NCI-H524 (cell line): ENCODE measurements at places on chromosomes 2 and 18.

GRCh38 chr2:143422681-143423080, 293.5 kb downstream of the ARHGAP15 start:
- DNase-seq, result no peak

- DNase-seq, result no peak
Observed at GRCh38 chr2:189698020-189698887, 23.8 kb downstream of the ANKAR start.

- DNase-seq, result no peak
Observed at GRCh38 chr18:55353391-55353790, 234.6 kb downstream of the TCF4 start.

DNA sequence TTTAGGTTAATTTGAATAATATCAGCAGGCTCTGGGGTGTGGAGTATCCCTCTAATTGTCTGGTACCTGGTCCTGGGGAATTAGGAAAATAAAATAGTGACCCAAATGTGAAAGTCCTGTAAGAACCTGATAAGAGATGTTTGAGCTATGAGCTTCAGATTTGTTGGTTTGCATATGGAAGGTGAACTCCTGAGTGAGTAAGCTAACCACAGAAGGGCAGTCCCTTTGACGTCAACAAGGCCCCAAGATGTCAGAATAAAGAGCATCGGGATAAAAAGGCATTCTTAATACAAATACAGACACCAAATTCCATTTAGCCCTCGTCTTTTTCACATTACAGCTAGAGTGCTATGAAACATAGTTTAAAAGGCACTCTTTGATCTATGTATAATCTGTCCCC, 1366.3 kb upstream of the TMEFF2 start:
- no peak for DNase-seq

DNA sequence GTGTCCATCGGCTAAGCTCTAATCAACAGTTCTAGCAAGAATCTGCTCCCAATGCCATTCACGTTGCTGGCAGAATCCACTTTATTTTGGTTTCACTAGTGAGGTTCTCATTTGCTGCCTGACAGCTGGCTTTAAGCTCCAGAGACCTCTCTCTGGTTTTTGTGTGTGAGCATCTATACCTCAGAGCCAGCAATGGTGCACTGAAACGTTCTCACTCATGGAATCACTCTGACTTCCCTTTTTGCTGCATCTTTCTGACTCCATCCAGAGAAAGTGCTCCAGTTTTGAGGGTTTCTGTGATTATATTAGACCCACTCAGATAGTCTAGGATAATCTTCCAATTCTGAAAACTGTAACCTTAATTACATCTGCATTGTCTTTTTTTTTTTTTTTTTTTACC, 596.6 kb downstream of the RNF144A start:
- DNase-seq, result no peak

DNA sequence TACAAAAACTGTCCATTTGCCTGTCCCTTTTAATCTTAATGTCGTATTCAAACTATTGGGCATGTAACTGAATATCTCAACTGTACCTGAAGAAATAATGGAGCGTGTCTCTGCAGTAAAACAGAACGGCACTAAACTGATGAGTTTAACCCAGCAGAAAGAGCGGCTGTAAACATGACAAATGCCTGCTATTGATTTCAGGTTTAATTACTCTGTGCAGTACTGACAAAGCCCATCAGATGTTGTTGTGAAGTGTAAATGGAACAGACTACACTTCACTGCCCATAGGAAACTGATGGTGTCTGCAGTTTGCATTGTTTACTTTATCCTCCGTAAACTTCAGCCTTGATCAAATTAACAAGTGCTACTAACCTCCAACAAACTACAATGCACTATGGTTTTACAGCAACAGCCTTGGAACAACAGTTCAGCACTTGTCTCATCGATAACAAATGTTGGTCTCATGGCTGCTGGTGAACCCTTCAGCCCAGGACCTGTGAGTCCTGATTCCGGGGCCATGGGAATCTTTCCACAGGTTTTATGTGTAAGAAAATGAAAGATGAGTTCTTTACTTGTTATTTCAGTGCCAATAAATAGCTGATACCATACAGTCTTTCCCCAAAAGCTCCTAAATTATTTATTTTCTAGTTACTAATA, 316.5 kb downstream of the CCDC178 start:
- no peak for DNase-seq

- DNase-seq, result no peak
Observed at GRCh38 chr18:1020731-1021344, 116.2 kb downstream of the ADCYAP1 start.

DNA sequence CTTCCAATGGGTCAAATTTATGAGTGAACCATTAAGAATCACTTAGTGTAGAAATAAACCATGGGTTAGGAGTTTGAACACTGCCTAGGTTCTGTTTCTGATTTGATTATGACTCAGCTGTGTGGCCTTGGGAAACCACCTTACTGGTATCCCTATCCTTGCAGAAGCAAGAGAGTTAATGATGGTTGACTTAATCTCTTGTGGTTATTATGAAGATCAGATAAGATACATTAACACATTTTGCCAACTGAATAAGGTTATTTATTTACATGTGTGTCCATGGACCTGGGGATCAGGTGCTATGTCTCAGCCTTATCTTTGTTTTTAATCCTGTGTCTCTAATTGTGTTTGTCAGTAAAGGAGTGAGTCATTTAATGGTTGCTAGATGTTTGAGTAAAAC, 5.4 kb upstream of the KCNJ13 start:
- no peak for DNase-seq

DNA sequence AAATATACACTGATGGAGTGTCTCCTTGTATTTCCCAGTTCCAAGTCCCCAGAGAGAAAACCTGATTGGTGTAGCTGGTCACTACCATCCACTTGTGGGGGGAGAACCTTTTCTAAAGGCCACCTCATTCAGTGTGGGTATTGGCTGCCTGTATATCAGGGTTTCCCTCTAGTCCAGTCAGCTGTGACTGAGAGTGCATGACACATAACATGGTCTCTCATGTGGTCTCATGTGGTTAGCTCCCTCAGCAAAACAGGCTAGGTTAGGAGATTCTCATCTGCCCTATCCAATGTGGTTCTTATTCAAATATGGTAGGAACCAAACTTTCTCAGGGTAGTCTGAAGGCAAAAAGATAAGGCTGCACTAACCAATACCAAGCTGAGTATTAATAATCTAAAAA, 4.1 kb upstream of the GORASP2 start:
- no peak for DNase-seq

DNA sequence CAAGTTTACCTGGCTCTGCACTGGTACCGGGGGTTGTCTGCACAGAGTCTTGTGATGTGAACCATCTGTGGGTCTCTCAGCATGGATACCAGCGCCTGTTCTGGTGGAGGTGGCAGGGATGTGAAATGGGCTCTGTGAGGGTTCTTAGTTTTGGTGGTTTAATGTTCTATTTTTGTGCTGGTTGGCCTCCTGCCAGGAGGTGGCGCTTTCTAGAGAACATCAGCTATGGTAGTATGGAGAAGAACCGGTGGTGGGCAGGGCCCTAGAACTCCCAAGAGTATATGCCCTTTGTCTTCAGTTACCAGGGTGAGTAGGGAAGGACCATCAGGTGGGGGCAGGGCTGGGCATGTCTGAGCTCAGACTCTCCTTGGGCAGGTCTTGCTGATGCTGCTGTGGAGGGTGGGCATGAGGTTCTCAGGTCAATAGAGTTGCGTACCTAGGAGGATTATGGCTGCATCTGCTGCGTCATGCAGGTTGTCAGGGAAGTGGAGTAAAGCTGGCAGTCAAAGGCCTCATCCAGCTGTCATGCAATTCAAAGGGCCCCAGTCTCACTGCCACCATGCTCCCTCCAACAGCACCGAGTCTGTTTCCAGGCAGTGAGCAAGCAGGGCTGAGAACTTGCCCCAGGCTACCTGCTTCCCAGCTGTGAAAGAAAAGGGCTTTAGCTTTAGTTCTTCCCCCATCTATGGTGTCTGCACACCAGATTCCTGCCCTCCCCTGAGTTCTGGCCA, 278.0 kb downstream of the METTL4 start:
- no peak for DNase-seq

GRCh38 chr18:32759611-32760167, 13.1 kb downstream of the KLHL14 start:
- DNase-seq, result no peak

DNA sequence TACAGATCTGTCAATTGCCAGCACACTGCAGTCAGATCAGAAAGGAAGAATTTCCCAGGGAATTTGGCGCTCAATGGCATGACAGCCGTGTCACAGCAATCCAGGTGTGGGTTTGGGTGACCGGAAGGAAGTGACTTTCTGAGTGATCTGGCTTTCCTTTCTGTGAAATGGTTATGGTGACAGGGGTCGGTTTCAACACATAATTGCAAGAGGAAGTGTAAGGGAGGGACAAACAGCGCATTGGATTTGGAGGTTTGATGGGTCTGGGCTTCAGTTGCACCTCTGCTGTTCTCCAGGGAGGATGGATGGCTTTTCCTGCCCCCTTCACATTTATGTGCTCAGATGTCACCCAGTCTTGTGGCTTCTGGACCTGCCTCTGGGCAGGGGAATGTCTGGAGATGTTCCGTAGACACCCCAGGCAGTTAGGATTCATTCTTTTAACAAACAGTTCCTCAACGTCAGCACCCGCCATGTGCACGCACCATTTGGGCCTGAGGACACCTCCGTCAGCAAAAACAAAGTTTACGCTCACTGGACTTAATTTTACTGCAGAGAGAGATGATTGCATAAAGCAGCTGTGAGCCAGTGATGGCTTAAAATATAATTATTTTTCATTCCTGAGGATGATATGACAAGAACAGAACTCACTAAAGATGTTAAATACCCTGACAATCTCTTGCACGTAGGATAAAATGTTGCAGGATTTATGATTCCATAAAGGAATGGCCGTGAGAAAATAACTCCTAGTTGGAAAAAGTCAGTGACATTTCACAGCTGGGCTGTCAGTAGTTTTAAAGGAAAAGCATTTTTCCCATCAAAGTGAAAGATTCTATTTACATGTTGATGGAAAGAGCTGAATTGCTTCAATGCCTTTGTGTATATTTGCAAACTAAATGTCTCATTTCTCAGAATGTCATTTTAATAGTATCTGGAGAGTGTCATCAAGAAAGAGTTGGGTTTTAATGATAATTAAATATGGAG, 36.9 kb downstream of the MBP start:
- DNase-seq, result no peak
